ENCODE measurements at places on chromosomes 6 and 20. TPM values are rescaled to one million over a fixed set of nuclear protein-coding genes. Genes with fewer than 3 reads are reported as not detected.

Gene SLC12A5
- 1.8 TPM for polyA plus RNA-seq

Gene TMX4
- 25.7 TPM for polyA plus RNA-seq

Gene PDE7B
- 3.0 TPM for polyA plus RNA-seq

Gene AVP
- polyA plus RNA-seq = not detected

Gene CDS2
- polyA plus RNA-seq = 33.8 TPM

Gene RHAG
- 1.7 TPM for polyA plus RNA-seq

Gene GCM1
- polyA plus RNA-seq = not detected

Gene EDN3
- polyA plus RNA-seq = 25.4 TPM

Gene ADAM33
- 8.3 TPM for polyA plus RNA-seq

Gene SIRPB2
- polyA plus RNA-seq = 1.4 TPM

Gene GPR6
- not detected for polyA plus RNA-seq

Gene TUBB2B
- polyA plus RNA-seq = 5.9 TPM

Gene KIAA0408
- 21.4 TPM for polyA plus RNA-seq

Gene MACROD2
- polyA plus RNA-seq = 5.3 TPM

Gene COL9A3
- 47.6 TPM for polyA plus RNA-seq

Gene SLC17A4
- 0.09 TPM for polyA plus RNA-seq

Gene PEDS1
- 27.2 TPM for polyA plus RNA-seq

Gene SLCO4A1
- 0.68 TPM for polyA plus RNA-seq

Gene PROKR2
- not detected for polyA plus RNA-seq

Gene VSTM2L
- polyA plus RNA-seq = 7.0 TPM

Gene ANGPT4
- polyA plus RNA-seq = 0.03 TPM

Gene CLDN20
- polyA plus RNA-seq = 0.73 TPM

Gene OVOL2
- polyA plus RNA-seq = 8.4 TPM

Gene ULBP3
- polyA plus RNA-seq = 13.0 TPM

Gene GTF3C6
- polyA plus RNA-seq = 76.5 TPM

Gene TRIM38
- polyA plus RNA-seq = 16.1 TPM

Gene EZR
- 172 TPM for polyA plus RNA-seq

Gene PPIL6
- polyA plus RNA-seq = 12.2 TPM

Gene FAM162B
- 62.2 TPM for polyA plus RNA-seq

Gene GPLD1
- polyA plus RNA-seq = 3.1 TPM

Gene BPI
- polyA plus RNA-seq = 0.87 TPM

Gene GTSF1L
- polyA plus RNA-seq = not detected

Gene MARCKS
- 274 TPM for polyA plus RNA-seq

Gene NUS1
- polyA plus RNA-seq = 47.2 TPM

Gene SLC22A7
- 0.24 TPM for polyA plus RNA-seq

Gene WFDC12
- not detected for polyA plus RNA-seq

Gene ZSCAN9
- 43.7 TPM for polyA plus RNA-seq

Gene FOXC1
- polyA plus RNA-seq = 0.93 TPM

Gene PACSIN1
- polyA plus RNA-seq = 0.58 TPM

Gene KCNK15
- not detected for polyA plus RNA-seq

Gene APOBEC2
- 0.64 TPM for polyA plus RNA-seq

Gene OPRL1
- 1.9 TPM for polyA plus RNA-seq

Gene SLC26A8
- polyA plus RNA-seq = 0.40 TPM

Gene CCN6
- 0.40 TPM for polyA plus RNA-seq

Gene LY86
- polyA plus RNA-seq = 3.8 TPM

Gene MTFR2
- 1.9 TPM for polyA plus RNA-seq

Gene LAMA4
- 169 TPM for polyA plus RNA-seq

Gene VTA1
- polyA plus RNA-seq = 86.2 TPM

Gene RNF39
- 0.64 TPM for polyA plus RNA-seq

Gene PTCHD4
- 0.23 TPM for polyA plus RNA-seq

Gene KCNB1
- polyA plus RNA-seq = 0.50 TPM

Gene VARS1
- polyA plus RNA-seq = 51.0 TPM

Gene NKX2-2
- 0.12 TPM for polyA plus RNA-seq
